ENCODE measurements at places on chromosomes 4 and X. TPM values are rescaled to one million over a fixed set of nuclear protein-coding genes. Genes with fewer than 3 reads are reported as not detected.

Gene PPP2R2C
- total RNA-seq, result 2.8 TPM

DNA sequence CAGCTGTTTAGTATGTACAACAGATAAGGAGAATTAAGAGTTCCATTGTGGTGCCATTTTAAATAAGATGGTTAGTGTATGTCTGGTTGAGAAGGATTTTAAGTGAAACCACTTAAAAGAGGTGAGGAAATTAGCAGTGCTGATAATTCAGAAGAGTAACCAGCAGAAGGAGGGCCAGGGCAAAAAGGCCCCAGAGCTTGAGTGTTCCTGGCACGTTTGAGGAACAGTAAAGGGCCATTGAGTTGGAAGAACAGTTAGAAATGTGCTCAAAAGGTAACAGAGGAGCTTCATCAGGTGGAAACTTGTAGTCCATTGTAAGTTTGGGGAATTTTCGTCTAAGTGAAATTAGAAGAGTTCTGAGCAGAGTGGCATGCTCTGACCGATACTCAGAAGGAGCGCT is 606.2 kb upstream of the ZFP42 start:
- DNase-seq, result no peak

GRCh38 chrX:131187206-131187605 is 101.9 kb downstream of the IGSF1 start:
- DNase-seq, result no peak

DNA sequence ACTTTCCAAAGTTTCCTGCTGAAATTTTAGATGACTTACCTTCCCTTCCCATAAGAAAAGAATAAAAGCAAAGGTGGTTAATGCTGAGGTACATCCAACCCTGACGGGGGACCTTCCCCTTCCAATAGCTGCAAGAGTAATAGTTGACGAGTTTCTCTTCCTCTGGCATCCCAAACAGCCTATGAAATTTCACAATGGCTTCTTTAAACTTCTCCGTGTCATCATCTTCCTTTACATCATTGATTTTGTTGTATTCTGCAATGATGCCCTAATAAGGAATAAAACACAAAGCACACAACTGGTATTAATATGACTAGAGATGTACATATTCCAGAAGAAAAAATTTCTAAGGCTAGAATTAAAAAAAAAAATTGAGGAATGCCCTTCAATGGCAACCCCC is 76.6 kb downstream of the TBC1D9 start:
- DNase-seq, result no peak

GRCh38 chr4:173318648-173319211 is 15.4 kb downstream of the HMGB2 start:
- no peak for DNase-seq

GRCh38 chr4:21450331-21450730 is 498.2 kb downstream of the KCNIP4 start:
- no peak for DNase-seq

Gene SPATA18
- 1.8 TPM for total RNA-seq

Gene SPIN4
- 7.6 TPM for total RNA-seq

- DNase-seq, result no peak
Measured at GRCh38 chr4:182736207-182736606, 181.0 kb downstream of the DCTD start.

Gene PPEF1
- 0.71 TPM for total RNA-seq

GRCh38 chr4:139647184-139647583 is 18.4 kb upstream of the MGST2 start:
- DNase-seq, result no peak

DNA sequence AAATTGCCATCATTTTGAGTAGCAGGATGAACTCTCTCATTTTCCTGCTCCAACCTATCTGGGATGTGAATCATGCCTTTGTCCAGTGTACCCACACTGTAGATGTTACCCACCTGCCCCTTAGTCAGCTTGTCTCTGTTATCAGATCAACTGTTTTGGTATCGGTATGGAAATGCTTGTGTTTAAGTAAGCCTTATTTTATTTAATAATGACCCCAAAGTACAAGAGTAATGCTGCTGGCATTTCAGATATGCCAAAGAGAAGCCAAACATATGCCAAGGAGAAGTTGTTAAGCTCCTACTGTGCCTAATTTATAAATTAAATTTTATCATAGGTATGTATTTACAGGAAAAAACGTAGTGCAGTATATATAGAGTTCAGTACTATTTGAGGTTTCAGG is 18.6 kb upstream of the RAP1GDS1 start:
- DNase-seq, result no peak

DNA sequence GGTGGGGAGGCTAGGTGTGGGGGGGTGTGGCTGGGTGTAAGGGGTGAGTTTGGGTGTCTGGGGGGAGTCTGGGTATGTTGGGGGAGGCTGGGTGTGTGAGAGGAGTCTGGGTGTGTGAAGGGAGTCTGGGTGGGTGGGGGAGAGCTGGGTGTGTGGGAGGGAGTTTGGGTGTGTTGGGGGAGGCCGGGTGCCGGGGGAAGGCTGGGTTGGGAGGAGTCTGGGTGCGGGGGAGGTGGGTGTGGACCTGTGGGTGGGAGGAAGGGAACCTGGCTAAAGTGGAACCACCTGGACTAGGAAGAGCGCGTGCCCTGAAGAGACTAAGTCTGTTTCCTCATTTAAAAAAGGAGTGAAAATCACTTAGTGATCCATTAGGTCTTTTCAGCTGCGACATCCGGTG is 18.3 kb downstream of the SPON2 start:
- no peak for DNase-seq

Gene NDUFA1
- 51.2 TPM for total RNA-seq

- no peak for DNase-seq
Measured at GRCh38 chrX:18828832-18829404, 121.5 kb downstream of the PPEF1 start.
